ENCODE measurements at places on chromosomes 16 and 17.

GRCh38 chr16:81547194-81547938, 102.8 kb downstream of the CMIP start:
- DNase-seq, result no peak

DNA sequence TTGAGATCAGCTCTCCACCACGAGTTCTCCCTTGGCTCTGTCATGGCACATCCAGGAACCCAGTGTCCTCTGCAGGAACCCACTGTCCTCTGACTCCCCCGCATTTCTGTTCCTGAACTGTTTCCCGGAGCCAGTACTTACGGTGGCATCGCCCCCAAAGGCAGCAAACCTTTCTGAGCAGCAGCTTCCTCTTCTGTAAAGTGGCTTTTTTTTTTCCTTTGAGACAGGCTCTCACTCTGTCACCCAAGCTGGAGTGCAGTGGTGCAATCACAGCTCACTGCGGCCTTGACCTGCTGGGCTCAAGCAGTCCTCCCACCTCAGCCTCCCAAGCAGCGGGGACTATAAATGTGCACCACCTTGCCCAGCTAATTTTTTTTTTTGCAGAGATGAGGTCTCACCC, 32.2 kb downstream of the NAGPA start:
- DNase-seq, result no peak

GRCh38 chr16:82965808-82966207, 339.0 kb downstream of the CDH13 start:
- no peak for DNase-seq

DNA sequence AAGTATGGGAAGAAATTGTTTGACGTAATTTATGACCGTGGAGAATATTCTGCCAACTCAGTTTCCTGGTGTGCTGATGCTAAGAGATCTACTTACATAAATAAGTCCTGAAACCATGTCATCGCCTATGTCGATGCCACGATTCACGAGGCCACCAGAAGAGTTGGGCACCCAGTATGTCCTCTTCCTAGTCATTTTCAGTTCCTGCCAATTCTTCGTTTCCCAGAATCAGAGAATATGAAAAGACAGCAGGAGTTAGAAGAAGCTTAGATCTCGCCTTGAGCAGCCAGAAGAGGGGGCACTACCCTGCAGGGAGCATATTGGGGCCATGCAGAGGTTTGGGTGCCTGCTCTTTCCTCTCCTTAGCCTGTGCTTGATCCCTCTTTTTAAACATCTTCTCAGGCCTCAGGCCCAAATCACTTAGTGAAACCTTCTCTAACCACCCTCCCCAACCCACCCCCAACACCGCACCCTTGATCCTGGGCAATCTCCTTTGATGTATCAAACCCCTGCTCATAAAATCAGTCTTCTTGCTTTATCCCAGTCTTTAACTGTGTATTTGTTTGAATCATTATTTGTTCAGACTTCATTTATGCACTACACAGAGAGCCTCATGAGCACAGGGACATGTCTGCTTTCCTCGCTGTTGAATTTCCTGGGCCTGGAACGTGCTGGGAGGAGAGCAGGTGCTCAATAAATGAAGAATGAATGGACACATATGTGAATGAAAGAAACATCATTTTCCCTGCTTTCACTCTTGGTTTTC, 12.2 kb upstream of the LONP2 start:
- DNase-seq, result peak; percentile 17

DNA sequence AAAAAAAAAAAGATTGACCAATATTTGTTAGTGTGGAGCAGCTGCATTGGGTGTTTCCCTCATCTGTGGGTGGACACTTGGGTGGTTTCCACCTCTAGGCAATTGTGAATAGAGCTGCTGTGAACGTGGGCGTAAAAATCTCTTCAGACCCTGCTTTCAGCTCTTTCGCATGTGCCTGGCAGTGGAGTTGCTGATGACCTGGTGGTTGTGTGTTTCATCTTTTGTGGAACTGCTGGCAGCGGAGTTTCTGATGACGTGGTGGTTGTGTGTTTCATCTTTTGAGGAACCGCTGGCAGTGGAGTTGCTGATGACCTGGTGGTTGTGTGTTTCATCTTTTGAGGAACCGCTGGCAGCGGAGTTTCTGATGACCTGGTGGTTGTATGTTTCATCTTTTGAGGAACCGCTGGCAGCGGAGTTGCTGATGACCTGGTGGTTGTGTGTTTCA, 21.4 kb downstream of the ZC3H18 start:
- DNase-seq, result no peak
